ENCODE measurements at places on chromosomes 12 and 14. TPM values are rescaled to one million over a fixed set of nuclear protein-coding genes. Genes with fewer than 3 reads are reported as not detected.
A peak's percentile ranks its signal among the peaks of the same experiment; 100 is the strongest.

DNA sequence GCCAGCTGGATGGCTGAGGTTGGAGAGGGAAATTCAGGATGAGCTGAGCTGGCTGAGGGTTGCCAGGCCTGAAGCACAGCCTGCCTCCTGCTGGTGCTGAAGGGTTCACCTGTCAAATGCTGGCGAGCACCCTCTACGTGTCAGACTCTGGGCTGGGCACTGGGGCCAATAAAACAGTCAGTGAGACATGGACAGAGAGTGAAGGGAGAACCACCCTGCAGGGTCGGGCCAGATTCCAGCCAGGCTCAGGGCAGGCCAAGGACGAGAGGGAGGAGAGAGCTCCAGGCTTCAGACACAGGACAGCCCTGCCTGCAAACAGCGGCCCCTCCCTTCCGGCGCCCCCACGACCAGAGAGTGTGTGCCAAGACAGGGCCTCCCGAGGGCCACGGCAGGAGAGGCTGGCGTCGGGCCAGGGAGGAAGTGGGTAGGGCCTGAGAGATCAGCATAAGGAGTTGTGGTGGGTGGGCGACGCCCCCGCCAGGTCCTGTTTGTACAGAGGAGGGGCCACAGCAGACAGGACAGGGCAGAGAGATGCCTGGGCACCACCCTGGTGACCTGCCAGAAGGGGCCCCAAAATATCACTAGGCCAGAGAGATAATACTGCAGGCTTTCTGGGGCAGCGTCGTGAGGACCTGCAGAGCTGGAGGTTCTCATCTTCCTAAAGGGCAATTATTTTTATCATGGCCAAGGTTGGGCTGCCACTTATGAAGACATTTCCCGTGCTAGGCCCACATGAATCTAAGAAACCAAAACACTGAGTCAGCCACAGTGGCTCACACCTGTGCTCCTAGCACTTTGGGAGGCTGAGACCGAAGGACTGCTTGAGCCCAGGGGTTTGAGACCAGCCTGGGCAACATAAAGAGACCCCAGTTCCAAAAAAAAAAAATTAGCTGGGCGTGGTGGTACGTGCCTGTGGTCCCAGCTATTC is 73.1 kb upstream of the GPR68 start:
- peak; percentile 97 for DNase-seq

- DNase-seq, result no peak
Observed at GRCh38 chr12:4745249-4745648, 25.0 kb downstream of the GALNT8 start.

The PDZRN4 gene
- total RNA-seq, result not detected

GRCh38 chr12:124749725-124750124 is 113.9 kb downstream of the SCARB1 start:
- no peak for DNase-seq

DNA sequence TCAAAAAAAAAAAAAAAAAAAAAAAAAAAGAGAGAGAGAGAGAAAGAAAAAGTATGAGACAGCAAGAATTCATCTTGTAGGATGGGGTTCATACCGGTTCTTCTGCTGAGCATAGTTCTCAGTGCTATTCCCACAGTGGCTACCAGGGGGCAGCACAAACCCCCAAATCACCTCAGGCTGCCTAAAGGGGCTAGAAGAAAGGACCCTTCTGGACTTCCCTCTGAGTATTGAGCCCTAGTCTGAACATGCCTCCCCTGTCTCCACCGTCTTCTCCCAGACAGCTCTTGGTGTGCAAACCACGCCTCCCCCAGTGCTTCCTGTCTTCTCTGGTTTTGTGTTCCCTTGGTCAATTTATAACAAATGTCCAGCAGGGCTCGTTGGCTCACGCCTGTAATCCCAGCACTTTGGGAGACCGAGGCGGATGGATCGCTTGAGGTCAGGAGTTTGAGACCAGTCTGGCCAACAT is 31.3 kb upstream of the SMUG1 start:
- peak; percentile 87 for DNase-seq

DNA sequence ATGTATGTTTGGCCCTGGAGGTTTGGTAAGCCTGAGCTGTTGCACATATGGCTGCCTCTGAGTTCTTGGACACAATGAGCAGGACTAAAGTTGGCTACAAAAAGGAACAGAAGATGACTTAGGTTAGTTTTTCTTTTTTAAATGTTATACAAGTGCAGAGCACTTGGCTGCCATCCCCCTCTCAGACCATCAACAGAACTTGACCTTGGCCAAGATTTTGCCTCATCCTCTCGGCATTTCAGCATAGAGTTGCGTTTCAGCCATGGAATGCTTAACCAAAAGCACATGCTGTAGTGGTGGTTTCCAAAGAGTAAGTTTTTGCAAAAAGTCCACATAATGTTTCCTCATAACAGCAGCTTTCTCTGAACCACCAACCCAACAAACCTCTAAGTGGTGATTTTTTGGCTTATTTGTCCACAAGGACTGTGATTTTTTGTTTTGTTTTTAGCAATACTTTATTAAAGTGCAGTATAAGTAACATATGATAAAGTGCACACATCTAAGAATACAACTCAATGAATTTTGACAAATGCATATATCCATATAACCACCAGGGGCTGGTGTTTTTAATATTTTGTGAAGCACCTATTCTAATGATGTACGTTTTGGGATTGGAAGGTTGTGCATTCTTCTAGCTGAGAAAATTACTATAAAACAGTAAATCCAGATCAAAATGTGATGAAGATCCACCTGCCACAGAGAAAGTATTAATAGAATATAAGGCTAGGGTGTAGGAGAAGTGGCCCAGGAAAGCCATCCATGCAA is 12.1 kb upstream of the GALNT16 start:
- DNase-seq, result no peak

GRCh38 chr12:11688379-11688778 is 38.9 kb downstream of the ETV6 start:
- no peak for DNase-seq

The FAM186B gene
- not detected for total RNA-seq

The GON7 gene
- 15.6 TPM for total RNA-seq

The RERG gene
- total RNA-seq, result not detected

DNA sequence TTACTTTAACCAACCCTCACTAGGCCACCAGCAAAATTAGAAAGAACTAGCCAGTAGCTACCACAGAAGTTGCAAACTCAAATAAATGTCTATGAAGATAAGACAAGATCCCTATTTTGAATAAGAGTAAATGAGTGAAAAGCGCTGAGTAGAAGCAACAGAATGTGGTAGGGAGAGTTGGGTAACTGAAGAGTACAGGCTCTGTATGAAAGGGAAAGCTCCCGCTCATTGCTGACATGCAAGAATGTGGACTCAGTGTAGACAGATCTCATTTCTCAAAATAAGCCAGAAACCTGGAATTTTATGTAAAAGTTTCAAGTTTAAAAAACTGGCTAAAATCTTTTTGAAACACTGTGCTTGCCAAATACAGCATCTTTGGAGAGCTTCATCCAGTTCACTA is 63.9 kb downstream of the NAV3 start:
- no peak for DNase-seq

The PLEKHH1 gene
- 4.8 TPM for total RNA-seq

The ADSS1 gene
- total RNA-seq, result 2.7 TPM

DNA sequence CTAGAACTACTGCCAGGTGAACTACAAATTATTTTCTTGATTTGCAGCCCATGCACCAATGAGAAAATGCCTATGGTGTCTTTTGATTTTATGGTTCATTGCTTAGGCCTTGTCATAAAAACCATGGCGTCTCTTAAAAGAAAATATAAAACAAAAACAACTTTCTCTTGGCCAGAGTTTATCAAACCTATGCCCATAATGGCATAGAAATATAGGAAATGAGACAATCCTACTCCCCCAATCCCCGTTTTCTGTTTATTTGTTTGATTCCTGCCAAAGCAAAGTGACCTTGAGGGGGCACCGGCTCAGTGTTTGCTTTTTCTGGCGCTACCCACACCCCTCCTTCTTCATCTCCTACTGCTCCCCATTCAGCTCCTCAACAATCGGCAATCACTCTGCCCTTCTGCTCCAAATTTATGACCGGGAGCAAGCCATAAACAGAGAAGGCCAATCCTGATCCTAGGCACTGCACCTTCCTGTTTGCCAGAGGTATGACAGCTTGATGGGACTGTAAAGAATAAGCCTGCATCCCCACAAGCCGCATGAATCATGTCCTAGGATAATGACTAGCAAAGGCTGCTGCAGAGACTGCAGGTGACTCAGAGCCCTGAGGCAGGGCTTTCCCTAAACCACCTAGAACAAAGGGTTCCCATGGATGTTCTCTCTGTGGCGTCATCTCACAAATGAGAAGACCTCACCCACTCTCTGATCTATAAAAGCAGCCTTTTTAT is 874.9 kb downstream of the NRXN3 start:
- DNase-seq, result no peak

The PRR13 gene
- total RNA-seq, result 167 TPM

GRCh38 chr14:67583711-67584644 is 16.1 kb downstream of the PIGH start:
- DNase-seq, result peak; percentile 39

- DNase-seq, result no peak
Observed at GRCh38 chr14:53146739-53147138, 6.4 kb downstream of the DDHD1 start.

- no peak for DNase-seq
Observed at GRCh38 chr14:77076113-77076631, 21.9 kb upstream of the CIPC start.

DNA sequence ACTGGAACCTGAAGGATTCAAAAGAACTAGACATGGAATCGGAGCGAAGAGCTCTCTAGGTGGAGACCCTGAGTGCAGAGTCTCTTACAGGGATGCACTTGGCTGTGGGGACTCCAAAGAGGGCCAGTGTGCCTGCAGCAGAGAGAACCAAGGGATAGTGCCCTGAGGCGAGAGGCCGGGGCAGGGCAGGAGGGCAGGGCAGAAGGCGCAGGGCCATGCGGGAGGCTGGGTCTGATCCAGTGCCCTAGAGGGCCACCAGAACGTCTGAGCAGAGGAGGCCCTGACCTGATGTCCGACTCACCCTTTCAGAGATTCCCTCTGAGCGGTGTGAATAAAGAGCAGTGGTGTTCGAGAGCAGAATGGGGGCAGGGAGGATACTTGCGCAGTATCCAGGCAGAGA is 205.4 kb upstream of the FKBP4 start:
- DNase-seq, result no peak

The TESPA1 gene
- 107 TPM for total RNA-seq

The NANOG gene
- total RNA-seq, result not detected

The AJUBA gene
- 2.6 TPM for total RNA-seq

DNA sequence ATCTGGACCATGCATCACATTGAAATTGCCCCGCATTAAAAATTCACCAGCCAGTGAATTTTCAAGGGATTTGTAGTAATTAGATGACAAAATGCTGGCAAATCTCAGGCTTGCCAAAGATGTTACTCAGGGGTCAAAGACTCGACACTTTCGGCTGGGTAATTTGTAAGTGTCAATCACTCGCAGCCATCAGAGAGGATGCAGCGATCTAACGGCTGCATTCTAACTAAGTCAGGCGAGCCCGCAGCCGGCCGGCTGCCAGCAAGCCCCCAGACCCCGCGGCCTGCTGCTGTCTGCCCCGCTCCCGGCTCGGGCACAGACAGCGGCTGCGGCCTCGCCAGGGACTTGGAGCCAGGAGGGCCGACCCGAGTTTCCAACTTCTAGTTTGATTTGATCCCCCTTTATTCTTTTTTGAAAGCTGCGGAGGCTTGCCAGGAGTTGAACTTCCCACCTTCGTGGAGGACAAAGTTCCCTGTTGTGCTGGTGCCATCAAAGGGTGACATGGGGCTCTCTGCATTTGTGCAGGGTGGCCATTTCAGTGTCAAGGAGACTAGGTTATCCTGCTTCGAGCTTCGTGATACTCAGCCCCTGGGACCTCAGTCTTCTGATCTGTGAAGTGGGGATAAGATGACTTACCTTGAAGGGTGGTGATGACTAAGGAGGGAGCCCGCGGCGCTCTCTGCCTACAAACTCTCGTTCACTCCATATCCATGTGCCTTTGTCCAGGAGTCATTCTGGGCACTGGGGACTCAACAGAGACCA is 169.9 kb downstream of the RBM19 start:
- DNase-seq, result no peak

The PABPN1 gene
- 260 TPM for total RNA-seq

DNA sequence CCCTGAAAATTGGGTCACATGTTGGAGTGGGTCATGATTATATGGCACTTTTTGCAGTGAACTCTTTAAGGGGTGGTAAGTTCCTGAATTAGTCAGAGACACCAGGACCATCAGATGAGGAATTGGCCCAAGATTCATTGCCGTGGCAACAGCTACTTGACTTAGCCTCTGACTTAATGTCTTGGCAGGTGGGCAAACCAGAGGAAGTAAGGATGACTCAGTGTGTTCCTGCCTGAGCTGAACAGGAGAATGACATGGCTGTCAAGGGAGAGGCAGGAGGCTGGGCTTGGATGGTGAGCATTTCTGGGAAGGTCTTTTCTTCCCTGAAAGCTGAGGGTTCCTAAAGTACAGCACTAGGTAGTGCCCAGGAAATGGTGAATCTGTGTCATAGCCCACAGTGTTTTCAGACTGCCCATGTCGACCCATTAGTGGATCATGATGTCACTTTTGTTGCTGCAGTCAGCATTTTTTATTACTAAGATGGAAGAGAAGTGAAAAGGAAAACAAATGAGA is 170.1 kb upstream of the PWP1 start:
- peak; percentile 75 for DNase-seq

The FERMT2 gene
- total RNA-seq, result 0.77 TPM

The PTCSC3 gene
- not detected for total RNA-seq

The MYBPC1 gene
- not detected for total RNA-seq
